GM10248 (cell line): ENCODE measurements at places on chromosomes 13 and 19.

DNA sequence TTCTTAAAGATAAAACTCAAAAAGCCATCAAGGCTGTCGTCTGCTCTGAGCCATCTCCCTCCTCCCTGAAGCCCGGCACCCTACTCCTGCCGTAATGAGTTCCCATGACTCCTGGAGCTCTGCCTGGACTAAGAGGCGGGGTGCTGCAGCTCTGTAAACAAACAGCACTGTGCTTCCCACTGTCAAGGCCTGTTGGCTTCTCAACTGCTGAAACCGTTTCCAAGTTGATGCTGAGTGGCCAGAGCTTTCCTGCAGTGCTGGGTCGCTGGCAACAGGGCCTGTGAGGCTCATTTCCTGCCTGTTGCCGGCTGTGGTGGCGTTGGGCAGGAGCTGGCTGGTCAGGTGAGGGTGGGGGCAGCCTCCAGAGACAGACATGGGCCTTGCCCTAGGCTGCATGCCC, 26.7 kb upstream of the ISYNA1 start:
- no peak for DNase-seq

GRCh38 chr13:59490651-59491050, 673.1 kb downstream of the DIAPH3 start:
- DNase-seq: no peak

DNA sequence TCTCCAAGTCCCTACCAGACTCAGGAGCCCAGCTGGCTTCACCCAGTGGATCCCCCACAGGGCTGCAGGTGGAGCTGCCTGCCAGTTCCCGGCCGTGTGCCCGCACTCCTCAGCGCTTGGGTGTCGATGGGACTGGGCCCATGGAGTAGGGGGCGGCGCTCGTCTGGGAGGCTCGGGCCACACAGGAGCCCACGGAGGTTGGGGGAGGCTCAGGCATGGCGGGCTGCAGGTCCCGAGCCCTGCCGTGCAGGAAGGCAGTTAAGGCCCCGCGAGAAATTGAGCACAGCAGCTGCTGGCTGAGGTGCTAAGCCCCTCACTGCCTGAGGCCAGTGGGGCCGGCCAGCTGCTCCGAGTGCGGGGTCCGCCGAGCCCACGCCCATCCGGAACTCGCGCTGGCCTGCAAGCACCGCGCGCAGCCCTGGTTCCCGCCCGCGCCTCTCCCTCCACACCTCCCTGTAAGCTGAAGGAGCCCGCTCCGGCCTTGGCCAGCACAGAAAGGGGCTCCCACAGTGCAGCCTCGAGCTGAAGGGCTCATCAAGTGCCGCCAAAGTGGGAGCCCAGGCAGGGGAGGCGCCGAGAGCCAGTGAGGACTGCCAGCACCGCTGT, 1771.1 kb downstream of the OLFM4 start:
- no peak for DNase-seq

GRCh38 chr13:43665388-43665787, 121.4 kb downstream of the ENOX1 start:
- no peak for DNase-seq

- DNase-seq: no peak
Observed at GRCh38 chr19:10830931-10831779, 4.9 kb downstream of the TMED1 start.

- DNase-seq: no peak
Observed at GRCh38 chr13:33575378-33575777, 242.6 kb upstream of the RFC3 start.

DNA sequence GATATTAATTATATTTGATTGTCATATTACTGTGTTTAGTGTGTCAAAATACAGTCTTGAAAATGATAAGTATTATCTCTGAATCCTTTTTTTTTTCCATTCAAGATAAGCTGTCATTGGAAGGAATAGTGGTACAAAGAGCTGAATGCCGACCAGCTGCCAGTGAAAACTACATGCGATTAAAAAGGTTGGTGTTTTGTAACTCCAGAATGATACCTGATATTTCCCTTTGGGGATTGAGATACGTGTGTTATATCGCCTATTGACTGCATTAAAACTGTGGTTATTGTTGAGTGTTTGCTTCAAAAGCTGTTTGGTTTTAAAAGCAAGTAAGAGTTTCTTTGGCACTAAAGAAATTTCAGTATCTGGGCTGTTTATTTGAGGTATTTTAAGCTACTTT, 6.5 kb upstream of the KCTD4 start:
- no peak for DNase-seq

DNA sequence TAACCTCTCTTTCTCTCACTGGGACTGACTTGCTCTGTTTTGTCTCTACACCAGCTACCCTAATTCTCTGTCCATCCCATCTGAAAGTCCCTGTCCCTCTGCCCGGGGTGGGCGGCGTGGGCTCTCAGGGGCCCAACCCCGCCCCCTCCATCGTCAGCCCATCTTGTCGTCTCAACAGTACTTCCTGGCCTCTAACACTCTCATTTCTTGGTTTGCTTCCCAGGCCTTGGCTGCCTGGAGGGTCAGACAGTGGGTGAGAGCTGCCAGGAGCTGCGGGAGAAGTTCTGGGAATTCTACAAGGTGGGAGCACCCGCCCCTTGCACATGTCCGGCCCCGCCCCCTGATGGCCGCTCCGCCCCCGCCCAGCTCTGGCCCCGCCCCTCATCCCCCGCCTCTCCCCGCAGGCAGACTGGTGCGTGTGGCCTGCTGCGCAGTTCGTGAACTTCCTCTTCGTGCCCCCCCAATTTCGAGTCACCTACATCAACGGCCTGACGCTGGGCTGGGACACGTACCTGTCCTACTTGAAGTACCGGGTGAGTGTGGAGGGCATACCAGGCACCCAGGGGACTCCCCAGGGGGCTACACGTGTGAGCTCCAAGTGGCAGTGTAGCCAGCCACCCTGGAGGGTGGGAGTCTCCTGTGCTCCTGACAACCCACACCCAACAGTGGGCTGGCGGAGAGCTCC, 1.7 kb downstream of the MPV17L2 start:
- DNase-seq: peak; percentile 58
